Pons (tissue), 1 donor: ENCODE measurements at places on chromosomes 1 and 21.

GRCh38 chr21:35202431-35202830 lies 153.3 kb upstream of the RUNX1 start:
- no peak for DNase-seq

- DNase-seq = no peak
These were observed 951 bp upstream of the LINGO4 start for GRCh38 chr1:151806170-151806569.

DNA sequence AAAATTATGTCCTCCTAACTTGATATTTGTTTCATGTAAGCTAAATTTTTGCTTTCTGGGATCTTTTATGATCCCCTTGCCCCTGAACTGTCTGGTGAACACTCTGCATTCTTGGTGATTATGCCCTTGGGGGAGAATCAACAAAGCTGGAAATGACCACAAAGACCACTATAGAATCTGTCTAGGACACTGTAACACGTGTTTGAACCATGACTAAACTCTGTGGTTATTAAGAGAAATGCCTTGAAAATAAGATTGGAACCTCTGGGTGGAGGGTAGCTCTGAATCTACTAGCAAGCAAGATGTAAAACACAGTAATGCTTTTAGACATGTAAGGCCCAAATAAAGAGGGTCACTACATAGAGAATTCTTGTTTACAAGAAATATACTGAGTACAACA lies 237.5 kb downstream of the HMCN1 start:
- no peak for DNase-seq

GRCh38 chr21:14766241-14766640 lies 220.1 kb upstream of the SAMSN1 start:
- no peak for DNase-seq

DNA sequence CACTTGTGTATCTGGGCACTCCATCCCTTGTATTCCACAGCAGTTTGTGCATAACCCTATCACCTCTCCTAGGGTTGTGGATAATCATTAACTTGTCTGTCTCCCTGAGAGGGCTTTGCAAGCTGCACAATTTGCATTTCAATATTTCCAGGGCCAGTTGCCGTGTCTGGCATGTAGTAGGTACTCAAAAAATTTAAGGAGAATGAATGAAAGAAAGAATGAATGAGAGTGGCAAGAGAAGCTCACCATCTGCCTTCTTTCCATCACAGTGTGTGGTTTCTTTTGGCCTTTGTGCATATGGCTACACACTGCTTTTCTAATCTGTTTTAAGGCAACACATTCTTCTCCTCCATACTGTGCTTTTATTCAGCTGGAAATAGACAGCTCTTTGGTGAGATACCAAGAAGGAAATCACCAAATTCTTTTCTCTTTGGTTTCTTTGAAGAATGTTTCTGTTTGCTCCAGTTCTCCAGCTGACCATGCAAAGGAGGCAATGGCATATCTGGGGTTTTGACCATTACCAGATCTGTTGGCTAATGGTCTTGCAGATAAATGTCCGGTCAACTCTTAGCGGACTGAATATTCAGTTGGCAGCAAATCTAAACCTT lies 49.4 kb downstream of the NGF start:
- DNase-seq = no peak

- no peak for DNase-seq
These were observed 18.8 kb downstream of the FAM76A start for GRCh38 chr1:27744556-27744955.

- DNase-seq = peak; percentile 59
These were observed 14.8 kb upstream of the METTL18 start for GRCh38 chr1:169809370-169810095.
